ENCODE measurements at places on chromosomes 2 and 18.

GRCh38 chr2:145228506-145228905 lies 708.6 kb upstream of the ZEB2 start:
- no peak for DNase-seq

- no peak for DNase-seq
Measured at GRCh38 chr2:72191441-72191840, 43.8 kb upstream of the CYP26B1 start.

GRCh38 chr18:9898792-9899549 lies 13.2 kb downstream of the TXNDC2 start:
- peak; percentile 70 for DNase-seq

DNA sequence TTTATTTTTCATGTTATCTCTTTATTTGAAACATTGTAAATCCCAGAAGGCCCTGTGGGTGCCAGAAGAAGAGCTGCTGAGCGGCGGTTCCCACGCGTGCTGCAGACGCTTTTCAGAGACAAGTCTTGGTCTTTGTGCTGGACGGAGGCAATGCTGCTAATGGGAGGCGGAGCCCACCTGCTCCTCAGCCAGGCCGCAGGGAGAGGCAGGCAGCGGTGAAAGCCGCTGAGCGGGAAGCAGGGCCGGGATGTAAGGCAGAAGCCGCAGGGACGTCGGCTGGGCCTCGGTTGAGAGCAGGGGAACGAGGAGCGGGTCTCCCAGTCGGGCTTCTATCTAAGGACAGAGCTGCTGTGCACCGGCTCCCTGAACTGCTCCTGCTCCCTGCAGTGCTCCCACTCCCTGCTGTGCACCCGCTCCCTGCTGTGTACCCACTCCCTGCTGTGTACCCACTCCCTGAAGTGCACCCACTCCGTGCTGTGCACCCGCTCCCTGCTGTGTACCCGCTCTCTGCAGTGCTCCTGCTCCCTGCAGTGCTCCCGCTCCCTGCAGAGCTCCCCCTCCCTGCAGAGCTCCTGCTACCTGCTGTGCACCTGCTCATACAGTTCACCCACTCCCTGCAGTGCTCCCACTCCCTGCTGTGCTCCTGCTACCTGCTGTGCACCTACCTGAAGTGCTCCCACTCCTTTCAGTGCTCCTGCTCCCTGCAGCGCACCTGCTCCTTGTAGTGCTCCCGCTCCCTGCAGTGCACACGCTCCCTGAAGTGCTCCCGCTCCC lies 16.4 kb downstream of the TMEM18 start:
- DNase-seq, result no peak

DNA sequence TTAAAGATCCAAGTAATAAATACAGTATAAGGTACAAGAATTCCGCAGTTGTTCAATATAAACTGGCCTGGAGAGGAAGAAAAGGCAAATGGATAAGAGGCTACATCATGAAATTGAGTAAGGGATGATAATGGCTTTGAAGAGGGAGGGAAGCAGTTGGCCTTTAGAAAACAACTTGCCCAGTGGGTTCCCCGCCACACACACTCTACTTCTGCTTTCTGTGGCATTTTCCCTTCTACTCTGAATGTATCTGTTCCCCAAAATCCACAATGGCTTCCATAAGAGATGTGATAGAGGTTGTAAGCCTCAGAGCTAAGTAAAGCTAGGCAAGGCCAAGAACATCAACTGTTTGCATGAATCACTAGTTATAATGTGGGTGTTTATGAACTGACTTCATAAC lies 221.3 kb downstream of the MBD2 start:
- DNase-seq, result no peak

DNA sequence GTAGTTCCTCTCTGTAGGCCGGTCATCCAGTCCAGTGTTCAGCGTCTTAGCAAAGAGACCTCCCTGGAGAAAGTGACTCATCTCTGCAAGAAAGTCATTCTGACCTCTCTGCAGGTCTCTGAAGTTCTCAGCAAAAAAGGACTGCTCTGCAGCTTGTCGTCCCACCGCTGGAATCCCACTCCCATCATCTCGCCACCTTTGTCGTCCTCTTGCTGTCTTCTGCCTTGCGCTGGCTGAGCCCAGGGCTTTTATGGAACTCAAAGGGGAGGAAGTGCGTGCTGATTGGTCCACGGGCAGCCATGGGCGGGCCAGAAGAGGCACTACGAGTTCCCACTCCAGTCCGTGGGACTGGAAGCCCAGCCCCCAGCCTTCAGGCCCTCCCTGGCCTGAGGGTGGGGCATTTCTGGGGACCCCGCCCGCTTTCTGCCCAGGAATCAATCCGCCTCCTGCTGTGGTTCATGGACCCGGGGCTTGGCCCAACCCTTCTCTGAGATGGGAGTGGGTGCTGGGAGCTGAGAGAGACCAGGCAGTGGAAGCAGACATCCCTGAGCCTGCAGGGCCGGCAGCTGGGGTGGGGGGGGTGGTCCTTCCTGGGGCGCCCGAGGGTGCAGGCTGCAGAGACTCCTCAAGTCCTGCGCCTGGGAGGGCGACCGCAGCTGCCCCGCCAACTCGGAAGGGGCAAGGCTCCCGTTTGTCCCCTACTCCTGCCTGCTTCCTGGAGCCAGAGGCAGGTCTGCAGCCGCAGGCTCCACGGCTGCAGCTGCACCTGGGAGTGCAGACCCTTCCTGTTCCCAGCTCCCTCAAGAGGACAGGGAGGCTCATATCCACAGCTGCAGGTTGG lies 660.7 kb upstream of the RAB6C start:
- no peak for DNase-seq

GRCh38 chr2:207970147-207970825 lies 55.0 kb downstream of the PLEKHM3 start:
- DNase-seq, result no peak

All from LoVo (cell line).